ENCODE measurements at places on chromosomes 16 and 17. TPM values are rescaled to one million over a fixed set of nuclear protein-coding genes. Genes with fewer than 3 reads are reported as not detected.

Gene KIAA0753
- total RNA-seq: 20.9 TPM

Gene NME4
- 57.4 TPM for total RNA-seq

Gene CTRB2
- total RNA-seq: not detected

Gene CYB5B
- total RNA-seq: 68.9 TPM

Gene ASPA
- 0.26 TPM for total RNA-seq

Gene XAF1
- total RNA-seq: 33.4 TPM

Gene BCAR1
- 44.7 TPM for total RNA-seq

Gene DHODH
- total RNA-seq: 3.0 TPM

Gene TOX3
- total RNA-seq: not detected

Gene CBX2
- total RNA-seq: 0.22 TPM

Gene EVPLL
- total RNA-seq: not detected

Gene SLC9A5
- total RNA-seq: 1.0 TPM

Gene CLDN7
- total RNA-seq: 2.7 TPM

Gene NOD2
- total RNA-seq: 0.52 TPM

Gene HBZ
- total RNA-seq: not detected

Gene TOP2A
- total RNA-seq: 92.2 TPM

Gene CTF1
- total RNA-seq: 2.6 TPM

Gene CACNG5
- not detected for total RNA-seq

Gene ABCC3
- total RNA-seq: 25.2 TPM

Gene CDH5
- 0.26 TPM for total RNA-seq

Gene MEOX1
- total RNA-seq: 0.26 TPM

Gene LDHD
- total RNA-seq: 2.8 TPM

Gene KRTAP2-1
- total RNA-seq: not detected

Gene KRT9
- not detected for total RNA-seq

Gene CRHR1
- total RNA-seq: not detected

Gene GAST
- total RNA-seq: not detected

Gene ARL17B
- 2.9 TPM for total RNA-seq

Gene P2RX5
- total RNA-seq: 1.6 TPM

Gene YPEL2
- 13.9 TPM for total RNA-seq

Gene RAMP2
- total RNA-seq: not detected

Gene DOC2B
- total RNA-seq: 0.32 TPM

Gene KRT14
- total RNA-seq: 0.78 TPM

Gene ALOX12
- 0.11 TPM for total RNA-seq

Gene CCL4
- not detected for total RNA-seq

Gene CACNA1G
- total RNA-seq: 1.3 TPM

Gene TBC1D3K
- total RNA-seq: not detected

Gene SLC52A1
- total RNA-seq: not detected

Gene AKTIP
- total RNA-seq: 22.9 TPM

Gene TP53TG3C
- not detected for total RNA-seq

Gene C1QTNF8
- total RNA-seq: 0.65 TPM

Gene HID1
- total RNA-seq: 0.32 TPM

Gene ADAM11
- total RNA-seq: under 0.01 TPM

Gene FOXN1
- total RNA-seq: 0.11 TPM

Gene ACSM5
- total RNA-seq: 0.13 TPM

Gene VASN
- 130 TPM for total RNA-seq

Gene C1QTNF1
- 39.5 TPM for total RNA-seq

Gene NME2
- total RNA-seq: 477 TPM

Measured in articular chondrocyte of knee joint (primary cell).